ENCODE measurements at places on chromosomes 2 and 18.

GRCh38 chr2:143645921-143646645 is 516.9 kb downstream of the ARHGAP15 start:
- DNase-seq: no peak

DNA sequence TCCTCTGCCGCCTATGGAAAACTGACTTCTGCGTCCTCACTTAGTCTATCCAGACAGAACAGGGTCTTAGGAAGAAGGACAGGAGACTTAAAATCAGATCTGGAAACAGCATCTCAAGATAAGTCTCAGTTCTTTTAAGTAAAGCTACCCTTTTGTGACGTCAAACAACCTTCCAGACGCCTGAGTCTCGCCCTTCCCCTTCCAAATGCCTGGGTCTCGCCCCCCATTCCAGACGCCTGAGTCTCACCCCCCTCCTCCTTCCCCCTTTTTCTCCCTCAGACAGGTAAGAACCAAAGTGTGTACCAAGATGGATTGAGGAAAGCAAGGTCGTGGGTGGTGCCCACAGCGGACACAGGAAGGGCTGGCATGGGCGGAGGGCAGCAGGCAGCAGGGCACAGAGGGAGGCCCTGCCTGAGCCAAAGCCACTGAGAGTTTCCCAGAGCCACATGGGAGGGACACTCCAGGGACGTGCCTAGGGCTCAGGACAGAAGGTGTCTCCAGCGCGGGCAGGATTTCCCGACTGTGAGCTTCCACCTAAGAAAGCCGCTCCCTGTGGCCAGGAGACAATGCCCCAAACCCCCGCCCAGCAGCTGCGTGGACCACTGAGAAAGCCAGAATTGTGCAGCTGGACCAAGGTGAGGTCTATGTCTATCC is 51.3 kb downstream of the ANKMY1 start:
- DNase-seq: no peak

DNA sequence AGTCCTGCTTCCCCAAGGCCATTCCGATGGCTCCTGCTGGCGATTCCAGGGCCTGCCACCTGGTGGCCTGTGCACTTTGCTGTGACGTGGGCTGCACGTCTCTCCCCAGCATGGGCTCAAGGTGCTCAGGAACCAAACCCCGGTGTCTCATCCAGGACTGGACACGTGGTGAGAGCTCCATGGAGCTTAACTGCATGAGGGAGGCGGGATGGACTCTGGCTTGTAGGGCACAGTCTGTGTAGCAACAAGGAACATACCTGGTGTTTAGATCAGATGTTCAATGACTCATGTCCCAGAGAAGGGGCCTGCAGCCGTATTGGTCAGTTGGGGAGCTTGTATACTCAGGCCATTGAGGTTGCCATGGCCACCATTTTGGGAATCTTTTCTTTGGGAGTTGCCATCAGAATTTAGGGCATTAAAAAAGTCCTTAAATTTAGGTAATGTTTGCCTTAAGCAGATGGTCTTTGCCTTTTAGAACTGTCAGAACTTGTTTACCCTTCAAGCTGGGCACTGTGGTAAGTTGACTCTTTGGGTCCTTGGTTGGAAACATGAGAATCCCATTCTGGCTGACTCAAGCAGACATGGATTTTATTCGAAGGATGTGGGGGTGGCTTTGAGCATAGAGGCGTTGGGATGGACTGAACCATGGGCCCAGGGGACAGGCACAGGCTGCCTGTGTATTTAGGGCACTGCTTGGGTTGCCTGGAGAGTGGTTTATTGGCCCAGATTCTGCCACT is 21.0 kb downstream of the AGAP1 start:
- DNase-seq: no peak

GRCh38 chr2:189952536-189953109 is 109.9 kb downstream of the MSTN start:
- no peak for DNase-seq

GRCh38 chr2:128695646-128696220 is 377.1 kb upstream of the HS6ST1 start:
- DNase-seq: no peak

GRCh38 chr2:33380001-33380609 is 96.3 kb upstream of the RASGRP3 start:
- no peak for DNase-seq
